ENCODE measurements at places on chromosomes 5 and 9. TPM values are rescaled to one million over a fixed set of nuclear protein-coding genes. Genes with fewer than 3 reads are reported as not detected.

The FAM169A gene
- 3.9 TPM for total RNA-seq

The PLCXD3 gene
- total RNA-seq: 0.11 TPM

The OMD gene
- not detected for total RNA-seq

The GLRA1 gene
- not detected for total RNA-seq

The KCNN2 gene
- total RNA-seq: not detected

The SELENOP gene
- 5.3 TPM for total RNA-seq

GRCh38 chr5:175750511-175750931, 92.7 kb downstream of the HRH2 start:
- DNase-seq: no peak

GRCh38 chr9:84140535-84141101, 160.0 kb downstream of the RMI1 start:
- no peak for DNase-seq

DNA sequence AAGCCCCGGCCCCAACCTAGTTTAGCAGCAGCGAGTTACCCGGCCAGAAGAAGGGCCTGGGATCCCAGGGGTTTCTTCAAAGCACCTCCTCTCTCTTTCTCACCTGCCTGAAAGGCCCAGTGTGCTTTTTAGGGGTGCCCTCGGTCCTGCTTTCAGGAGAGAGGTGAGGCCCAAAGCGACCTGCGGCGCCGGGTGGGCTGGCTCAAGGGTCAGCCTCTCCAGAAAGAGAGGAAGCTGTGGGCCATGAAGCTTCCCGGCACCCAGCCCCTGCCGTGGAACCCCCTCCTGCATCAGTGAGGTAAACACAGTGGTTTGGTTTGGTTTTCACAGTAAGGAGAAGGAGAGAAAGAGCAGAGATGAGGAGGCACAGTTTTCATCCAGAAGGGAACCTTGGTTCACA, 4.3 kb downstream of the FOXB2 start:
- DNase-seq: no peak

- DNase-seq: no peak
These were observed 322.7 kb downstream of the ARHGEF28 start for GRCh38 chr5:73948720-73949119.

- DNase-seq: no peak
These were observed 44.6 kb upstream of the SEMA4D start for GRCh38 chr9:89542401-89543021.

DNA sequence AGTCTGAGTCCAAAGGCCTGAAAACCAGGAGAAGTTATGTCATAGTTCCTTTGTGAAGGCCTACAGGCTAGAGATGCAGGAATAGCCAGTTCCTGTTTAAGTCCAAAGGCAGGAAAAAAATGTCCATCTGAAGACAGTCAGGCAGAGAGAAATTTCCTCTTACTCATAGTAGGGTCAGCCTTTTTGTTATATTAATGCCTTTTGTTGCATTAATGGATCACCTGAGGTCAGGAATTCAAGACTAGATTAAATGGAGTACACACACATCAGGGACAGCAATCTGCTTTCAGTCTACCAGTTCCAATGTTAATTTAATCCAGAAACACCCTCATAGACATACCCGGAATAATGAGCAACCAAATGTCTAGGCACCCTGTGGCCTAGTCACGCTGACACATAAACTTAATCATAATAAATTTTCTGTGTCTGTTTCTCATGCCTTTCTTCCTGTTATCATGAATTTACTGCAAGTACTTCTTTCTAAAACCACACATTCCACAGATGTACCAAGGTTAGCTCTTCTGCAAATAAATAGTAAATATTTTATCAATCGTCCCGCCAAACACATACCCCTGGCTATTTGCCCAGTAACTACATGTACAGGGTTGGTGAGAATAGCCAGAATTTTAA, 703.9 kb downstream of the EFNA5 start:
- no peak for DNase-seq

DNA sequence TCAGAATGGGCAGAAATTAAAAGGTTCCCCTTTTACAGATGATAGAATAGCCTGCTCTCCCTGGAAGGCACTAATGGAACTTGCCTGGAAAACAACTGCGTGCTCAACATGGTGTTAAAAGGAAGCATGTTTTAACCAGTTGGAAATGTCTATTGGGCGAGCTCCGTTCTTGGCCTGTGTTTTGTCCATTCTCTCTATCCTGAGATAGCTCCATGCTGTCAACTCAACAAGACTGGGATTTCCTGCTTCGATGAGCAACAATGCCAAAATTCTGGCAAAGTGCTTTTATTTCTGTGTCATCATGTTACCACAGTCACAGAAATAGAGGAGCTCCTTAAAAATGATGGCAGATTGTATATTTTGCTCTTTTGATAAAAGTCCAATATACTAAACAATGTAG, 198.3 kb downstream of the PLK2 start:
- no peak for DNase-seq

DNA sequence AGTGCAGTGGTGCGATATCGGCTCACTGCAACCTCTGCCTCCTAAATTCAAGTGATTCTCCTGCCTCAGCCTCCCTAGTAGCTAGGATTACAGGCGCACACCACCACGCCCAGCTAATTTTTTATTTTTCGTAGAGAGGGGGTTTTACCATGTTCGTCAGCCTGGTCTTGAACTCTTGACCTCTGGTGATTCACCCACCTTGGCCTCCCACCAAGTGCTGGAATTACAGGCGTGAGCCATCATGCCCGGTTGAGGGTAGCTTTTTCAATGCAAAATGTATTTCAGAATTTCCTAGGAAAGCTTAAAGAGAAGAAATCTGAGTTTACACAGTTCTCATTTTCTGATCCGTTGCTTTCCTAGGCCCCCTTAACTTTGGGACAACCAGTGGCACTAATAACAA, 15.7 kb downstream of the BDP1 start:
- no peak for DNase-seq

- no peak for DNase-seq
These were observed 78.6 kb downstream of the MAST4 start for GRCh38 chr5:66674802-66675201.

GRCh38 chr5:81995407-81995806, 23.6 kb downstream of the ATG10 start:
- no peak for DNase-seq

- no peak for DNase-seq
These were observed 56.7 kb upstream of the RPS23 start for GRCh38 chr5:82334856-82335255.
